KG1 (cell line): ENCODE measurements at places on chromosomes 12 and 14.

DNA sequence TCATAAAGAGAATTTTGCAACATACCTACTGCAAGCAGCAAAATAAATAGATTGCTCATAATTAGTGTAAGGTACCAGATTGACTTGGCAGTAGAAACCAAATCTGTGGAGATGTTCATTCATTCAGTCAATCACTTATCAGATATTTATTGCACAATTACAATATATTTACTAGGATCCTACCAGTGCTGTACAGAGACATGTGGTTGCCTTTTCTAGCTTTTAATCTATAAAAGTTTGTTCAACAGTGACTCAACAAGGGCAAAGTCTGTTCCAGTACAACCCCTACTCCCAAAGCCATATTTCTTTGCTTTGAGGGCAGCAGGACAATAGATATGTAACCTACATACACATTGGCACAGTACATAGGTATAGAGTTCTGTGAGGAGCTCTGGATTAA lies 27.3 kb downstream of the ABCD2 start:
- DNase-seq, result no peak

- DNase-seq, result no peak
Observed at GRCh38 chr12:2268471-2269286, 215.9 kb downstream of the CACNA1C start.

- DNase-seq, result no peak
Observed at GRCh38 chr12:82299319-82300025, 58.7 kb downstream of the CCDC59 start.

DNA sequence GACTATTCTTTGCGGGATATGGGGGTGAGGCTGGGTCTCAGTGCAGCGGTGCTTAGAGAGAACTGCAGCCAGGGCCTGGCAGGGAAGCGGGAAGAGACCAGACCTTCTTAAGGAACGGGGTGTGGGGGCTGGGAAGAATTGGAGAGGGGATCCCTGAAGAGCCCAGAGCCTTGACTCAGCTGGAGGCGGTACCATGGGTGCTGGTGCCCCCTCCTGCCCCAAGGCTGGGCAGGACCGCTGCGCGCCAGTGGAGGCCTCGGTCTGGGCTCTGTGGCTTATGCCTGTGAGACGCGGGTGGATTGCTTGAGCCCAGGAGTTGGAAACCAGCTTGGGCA lies 1.3 kb upstream of the RNU7-1 start:
- no peak for DNase-seq

DNA sequence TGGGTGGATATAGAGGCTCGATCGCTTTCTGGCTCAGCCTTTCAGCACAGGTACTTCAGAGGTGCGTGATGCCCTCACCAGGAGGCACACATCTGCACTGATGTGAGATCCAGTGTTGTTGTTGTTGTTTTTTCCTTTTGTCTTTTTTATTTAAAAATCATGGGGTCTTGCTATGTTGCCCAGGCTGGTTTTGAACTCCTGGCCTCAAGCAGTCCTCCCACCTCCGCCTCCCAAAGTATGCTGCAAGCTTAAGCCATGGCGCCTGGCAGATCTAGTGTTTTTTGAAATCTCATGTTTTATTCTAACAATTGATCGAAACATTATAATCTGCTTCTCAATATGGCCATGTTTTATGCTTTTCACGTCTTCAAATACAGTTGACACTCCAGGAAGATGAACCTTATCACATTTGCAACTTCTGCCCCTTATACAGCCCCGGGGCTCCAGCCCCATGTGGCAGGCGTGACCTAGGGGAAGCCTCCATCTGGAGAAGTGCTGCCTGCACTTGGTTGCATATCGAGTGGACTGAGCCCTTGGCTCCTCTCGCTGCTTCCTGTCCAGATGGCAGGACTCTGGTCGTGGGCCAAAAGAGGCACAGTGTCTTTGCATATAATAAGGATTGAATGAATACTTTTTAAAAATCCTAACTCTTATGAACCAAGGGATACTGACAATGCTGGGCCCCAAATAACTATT lies 71.7 kb downstream of the TRAF3 start:
- no peak for DNase-seq

DNA sequence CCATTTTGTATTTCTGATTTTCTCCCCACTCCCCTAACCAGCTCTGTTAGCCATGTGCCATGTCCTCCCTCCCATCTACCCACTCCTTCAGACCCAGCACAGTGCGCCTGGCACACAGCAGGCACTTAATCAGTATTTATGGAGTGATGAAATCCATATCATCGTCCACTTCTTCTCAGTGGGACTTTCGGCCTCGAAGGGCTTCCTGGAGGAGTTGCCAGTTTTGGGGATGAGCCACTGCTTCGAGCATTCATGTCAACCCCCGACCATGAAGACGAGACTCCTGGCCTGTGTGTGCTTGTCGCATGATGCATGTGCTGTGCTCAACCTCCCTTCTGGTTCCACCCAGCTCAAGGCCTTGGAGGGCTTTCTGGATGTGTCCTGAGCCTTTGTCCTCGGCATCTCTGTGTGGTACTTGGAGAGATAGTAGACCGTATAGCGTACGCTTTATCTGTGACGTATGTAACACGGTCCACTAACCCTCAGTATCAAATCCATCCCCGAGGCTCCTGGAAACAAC lies 119.5 kb upstream of the RTL1 start:
- DNase-seq, result no peak

DNA sequence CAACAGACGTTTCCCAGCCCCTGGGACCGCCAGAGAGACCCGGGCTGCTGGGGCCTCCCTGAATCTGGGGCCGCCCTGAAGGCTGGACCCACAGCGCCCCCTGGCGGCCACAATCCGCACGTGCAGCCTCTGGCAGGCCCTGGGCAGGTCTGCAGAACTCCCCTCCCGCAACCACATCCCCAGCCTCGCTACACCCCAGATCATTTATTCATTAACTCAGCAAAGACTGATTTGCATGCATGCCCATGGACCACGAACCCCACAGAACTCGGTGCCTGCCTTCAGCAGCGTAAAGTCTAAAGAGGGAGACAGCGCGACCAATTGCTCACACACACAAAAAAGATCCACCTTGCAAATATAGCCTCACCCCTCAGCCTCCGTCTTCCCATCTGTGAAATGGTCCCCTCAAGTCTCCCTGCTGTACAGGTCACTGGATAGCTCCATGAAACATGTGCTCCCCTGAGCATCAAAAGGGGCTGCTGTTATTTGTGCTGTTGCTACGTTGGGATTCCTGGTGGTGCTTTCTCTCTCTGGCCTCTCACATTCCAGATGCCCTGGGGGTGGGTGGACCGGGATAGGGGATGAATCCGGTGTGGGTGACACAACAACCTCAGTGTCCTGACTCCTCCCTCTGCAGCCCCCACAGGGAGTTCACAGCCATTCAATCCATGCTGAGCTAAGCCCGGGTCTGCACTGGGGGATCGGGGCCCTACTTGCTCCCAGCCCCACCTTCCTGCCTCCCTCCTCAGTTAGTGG lies 96.4 kb downstream of the SCARB1 start:
- DNase-seq, result peak; percentile 48

GRCh38 chr12:58969237-58969636 lies 48.9 kb upstream of the LRIG3 start:
- DNase-seq, result no peak

DNA sequence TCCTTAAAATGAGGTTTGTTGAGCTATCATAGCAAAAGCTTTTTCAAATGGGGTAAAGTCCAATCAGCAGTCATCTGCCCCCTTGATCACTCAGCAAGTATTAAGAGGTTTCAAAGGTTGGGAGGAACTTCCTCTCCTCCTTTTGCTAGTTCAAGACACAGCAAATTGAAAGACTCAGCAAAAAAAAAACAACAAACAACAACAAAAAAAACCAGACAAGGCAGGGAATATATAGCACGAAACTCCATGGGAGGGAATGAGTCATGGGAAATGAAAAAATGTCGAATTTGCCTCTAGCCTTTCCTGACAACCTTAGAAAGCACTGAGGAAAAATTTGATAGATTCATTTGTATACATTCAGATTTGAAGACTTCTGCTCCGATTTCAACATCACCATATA lies 1.6 kb upstream of the SLC7A8 start:
- no peak for DNase-seq

DNA sequence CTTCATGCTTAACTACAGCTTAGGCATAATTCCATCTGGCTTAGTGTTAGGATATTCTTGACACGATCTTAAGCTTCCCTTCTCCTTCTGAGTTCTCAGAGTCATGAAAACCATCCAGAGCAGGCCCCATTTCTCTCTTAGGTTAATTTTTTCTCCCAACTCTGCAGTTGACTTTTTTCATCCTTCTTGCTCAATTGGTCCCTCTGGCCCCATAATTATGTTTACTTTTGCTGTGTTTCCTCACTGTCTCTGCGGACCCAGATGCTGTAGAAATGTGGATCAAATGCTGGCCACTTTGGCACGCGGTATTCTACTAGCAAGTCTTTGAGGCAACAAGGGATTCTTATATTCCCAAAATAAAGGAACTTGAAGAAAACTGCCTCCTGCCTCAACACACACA lies 9.5 kb downstream of the TMEM132C start:
- DNase-seq, result no peak

- no peak for DNase-seq
Observed at GRCh38 chr12:904010-904414, 45.5 kb downstream of the RAD52 start.

- DNase-seq, result no peak
Observed at GRCh38 chr12:4744709-4745108, 24.5 kb downstream of the GALNT8 start.

DNA sequence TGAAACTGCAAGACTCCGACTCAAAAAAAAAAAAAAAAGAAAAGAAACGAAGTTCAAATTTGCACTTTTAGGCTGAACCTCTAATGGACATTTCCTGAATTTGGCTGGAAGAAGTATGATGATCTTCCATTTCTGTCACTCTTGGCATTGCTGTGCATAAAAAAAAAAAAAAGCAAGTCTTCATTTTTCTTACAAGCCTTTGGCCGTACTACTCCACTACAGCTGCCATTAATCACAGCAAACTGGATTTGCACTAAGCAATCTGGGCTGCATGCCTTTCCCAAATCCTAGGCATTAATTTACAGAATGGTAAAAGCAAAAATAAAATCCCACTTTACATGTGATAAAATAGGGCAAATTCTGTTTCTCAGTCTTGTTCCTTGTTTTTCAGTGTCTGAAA lies 7.1 kb downstream of the CSRP2 start:
- DNase-seq, result no peak

DNA sequence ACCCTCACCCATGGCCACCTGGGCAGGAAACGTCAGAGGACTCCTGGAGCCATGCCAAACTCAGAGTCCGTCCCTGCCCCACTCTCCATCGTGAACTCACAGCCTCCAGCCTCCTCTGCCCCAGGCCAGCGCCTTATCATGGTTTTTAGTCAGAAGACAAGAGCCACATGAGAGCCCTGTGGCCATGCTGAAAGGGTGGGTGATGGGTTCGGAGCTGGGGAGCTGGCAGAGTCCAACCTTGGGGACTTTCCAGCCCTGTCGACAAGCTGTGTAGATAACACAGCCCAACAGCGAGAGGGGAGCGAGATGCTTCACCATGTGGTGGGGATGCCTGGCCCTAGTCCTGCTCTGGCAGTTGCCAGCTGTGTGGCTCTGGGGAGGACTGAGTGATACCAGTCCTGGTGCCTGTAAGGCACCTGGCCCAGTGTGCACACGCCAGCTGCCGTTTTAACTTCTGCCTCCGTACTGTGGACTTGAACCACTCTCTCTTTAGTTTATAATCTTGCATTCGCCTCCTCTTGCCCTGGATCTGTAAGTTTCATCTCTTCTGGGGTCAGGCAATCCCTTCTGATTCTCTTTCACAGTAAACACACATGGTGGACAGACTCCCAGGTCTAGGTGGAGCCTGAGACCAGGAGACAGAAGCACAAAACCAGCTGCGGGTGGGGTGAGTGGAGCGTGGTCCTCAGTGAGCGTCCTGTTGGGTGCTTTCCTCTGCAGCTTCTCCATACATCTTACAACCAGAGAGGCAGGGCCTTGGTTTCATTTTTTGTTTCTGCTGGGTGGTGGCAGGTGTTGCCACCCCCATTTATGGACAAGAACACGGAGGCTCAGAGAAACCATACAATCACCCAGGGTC lies 55.3 kb downstream of the RIN3 start:
- no peak for DNase-seq

- no peak for DNase-seq
Observed at GRCh38 chr14:61524211-61524806, 171.0 kb upstream of the HIF1A start.

- DNase-seq, result no peak
Observed at GRCh38 chr12:50961708-50962107, 9.4 kb downstream of the HIGD1C start.

- DNase-seq, result no peak
Observed at GRCh38 chr12:66011731-66012130, 118.8 kb downstream of the LLPH start.

DNA sequence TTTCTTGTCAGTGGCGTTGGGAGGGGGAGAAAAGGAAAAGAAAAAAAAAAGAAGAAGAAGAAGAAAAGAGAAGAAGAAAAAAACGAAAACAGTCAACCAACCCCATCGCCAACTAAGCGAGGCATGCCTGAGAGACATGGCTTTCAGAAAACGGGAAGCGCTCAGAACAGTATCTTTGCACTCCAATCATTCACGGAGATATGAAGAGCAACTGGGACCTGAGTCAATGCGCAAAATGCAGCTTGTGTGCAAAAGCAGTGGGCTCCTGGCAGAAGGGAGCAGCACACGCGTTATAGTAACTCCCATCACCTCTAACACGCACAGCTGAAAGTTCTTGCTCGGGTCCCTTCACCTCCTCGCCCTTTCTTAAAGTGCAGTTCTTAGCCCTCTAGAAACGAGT lies 1.9 kb downstream of the ASCL1 start:
- DNase-seq, result no peak

DNA sequence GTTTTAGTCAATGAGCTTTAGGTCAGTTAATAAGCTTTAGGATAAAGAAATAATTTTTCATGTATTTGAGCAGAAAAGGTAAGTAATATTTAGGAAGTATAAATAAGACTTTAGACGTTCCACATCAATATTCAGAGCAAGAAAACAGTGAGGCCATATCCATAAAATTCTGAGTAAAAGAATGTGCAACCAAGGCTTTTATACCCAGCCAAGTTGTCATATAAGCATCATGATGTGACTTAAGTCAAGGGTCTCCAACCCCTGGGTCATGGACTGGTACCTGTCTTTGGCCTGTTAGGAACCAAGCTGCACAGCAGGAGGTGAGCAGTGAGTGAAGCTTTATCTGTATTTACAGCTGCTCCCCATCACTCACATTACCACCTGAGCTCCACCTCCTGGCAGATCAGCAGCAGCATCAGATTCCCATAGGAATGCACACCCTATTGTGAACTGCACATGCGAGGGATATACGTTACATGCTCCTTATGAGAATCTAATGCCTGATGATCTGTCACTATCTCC lies 74.1 kb downstream of the ZNF664 start:
- DNase-seq, result no peak

DNA sequence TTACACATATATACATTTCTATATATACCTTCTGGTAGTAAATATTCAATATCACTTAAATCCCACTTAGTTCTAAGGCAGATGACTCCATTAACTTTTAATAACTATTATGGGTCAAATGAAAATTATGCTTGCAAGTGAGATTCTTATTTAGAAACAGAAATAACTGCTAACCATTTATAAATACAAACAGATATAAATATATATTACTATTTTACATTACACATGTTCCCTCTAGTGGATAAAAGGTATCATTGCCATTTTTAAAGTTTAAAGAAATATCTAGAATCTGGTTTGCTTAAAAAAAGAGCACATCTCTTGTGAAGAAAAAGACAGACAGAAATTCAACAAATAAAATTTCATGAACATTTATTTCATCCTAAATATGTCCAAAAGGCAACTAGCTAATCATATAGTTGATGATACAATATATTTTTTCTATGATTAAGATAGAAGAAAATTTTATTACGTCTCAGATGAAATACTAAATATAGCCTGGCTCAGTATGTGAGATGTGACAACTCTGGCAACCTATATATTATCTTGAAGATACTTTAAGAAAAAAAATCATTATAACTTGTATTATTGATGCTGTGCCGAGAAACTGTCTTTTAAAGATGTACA lies 11.7 kb upstream of the RAD51AP1 start:
- DNase-seq, result no peak
